ENCODE measurements at places on chromosomes 11 and 22.

- no peak for DNase-seq
Measured at GRCh38 chr11:112382561-112382960, 121.9 kb upstream of the PLET1 start.

- DNase-seq: no peak
Measured at GRCh38 chr11:78714539-78714938, 139.9 kb upstream of the NARS2 start.

DNA sequence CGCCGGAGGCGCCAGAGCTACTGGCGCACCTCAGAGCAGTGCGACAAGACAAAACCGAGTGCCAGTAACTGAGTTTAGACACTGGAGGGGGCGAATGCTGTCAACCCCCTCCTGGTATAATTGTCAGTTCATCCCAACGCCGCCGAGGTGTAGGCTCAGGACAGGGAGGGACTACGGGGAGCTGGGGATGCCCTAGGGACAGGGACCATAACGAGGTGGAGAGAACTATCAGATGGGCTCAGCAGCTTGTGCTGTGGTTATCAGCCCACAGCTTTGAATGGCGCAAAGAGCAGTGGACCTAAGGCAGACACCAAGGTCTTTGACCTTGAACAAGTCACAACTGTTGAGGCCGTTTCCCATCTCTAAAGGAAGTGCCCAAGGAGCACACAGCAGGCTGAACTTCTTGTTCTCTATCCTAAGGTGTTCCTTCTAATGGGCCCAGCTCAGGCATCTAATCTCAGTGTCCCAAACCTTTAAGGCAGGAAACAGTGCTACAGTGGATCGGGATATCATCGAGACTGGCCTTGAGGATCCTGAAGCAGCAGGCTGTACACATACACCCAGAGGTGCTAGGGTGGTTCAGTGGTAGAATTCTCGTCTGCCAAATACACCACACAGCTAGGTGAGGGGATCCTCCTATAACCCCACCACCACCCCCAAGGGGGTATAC is 958 bp upstream of the TUT1 start:
- DNase-seq: no peak

- no peak for DNase-seq
Measured at GRCh38 chr22:37185646-37186227, 2.3 kb downstream of the C1QTNF6 start.

- no peak for DNase-seq
Measured at GRCh38 chr11:79414041-79414440, 26.8 kb downstream of the TENM4 start.

Measured in omental fat pad (tissue), 4 donors.